ENCODE measurements at places on chromosomes 11 and 22.

GRCh38 chr11:26350002-26350401 is 18.1 kb downstream of the ANO3 start:
- DNase-seq: no peak

- DNase-seq: no peak
These were observed 6.1 kb upstream of the UPB1 start for GRCh38 chr22:24489011-24489410.

GRCh38 chr11:113419454-113420003 is 31.9 kb downstream of the ANKK1 start:
- no peak for DNase-seq

DNA sequence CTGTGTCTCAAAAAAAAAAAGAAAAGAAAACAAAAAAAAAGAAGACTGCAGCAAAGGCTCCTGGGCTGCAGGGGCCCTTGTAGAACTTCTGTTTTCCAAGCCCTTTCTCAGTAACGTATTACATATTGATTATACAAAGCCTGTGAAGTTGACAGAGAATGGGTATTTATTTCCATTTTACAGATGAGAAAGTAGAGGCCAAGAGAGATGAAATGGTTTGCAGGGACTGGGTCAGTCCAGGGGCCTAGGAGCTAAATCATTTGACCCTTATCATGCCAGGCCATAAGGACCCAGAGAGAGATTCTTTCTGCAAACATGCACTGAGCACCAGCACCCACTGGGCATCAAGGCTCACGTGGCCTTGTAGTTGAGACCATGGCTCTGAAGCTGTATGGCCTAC is 4.5 kb downstream of the PPP2R5B start:
- DNase-seq: no peak

GRCh38 chr22:34781681-34782080 is 284.3 kb upstream of the ISX start:
- DNase-seq: no peak

GRCh38 chr22:30326255-30326705 is 461 bp downstream of the TBC1D10A start:
- no peak for DNase-seq

DNA sequence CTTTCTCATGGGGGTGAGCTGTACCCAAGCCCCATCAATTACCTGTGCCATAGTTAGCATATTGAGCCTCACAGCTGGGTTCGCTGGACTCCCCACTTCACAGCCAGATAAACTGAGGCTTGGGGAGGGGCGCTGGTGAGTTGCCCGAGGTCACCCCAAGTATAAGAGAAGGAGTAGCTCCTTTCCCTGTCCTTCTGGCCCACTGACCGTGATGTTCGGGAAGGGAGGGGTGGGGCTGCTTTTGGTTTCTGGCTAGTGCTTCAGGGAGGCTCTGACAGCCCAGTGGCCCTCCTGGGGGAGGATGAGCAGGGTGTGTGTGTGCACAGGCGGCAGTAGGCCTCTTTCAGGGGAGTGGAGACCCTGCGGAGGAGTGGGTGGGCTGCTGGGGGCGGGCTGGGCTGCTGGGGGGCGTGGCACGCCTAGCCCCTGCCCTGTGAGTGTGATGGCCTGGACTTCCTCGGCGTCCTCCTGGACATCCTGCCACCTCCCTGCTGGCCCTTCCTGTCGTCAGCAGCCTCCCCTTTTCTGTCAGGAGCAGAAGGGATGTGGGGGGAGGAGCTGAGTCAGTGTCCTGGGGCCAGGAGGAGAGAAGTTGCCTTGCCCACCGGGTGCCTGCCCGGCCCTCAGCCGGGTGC is 50.3 kb downstream of the TRIOBP start:
- DNase-seq: no peak

DNA sequence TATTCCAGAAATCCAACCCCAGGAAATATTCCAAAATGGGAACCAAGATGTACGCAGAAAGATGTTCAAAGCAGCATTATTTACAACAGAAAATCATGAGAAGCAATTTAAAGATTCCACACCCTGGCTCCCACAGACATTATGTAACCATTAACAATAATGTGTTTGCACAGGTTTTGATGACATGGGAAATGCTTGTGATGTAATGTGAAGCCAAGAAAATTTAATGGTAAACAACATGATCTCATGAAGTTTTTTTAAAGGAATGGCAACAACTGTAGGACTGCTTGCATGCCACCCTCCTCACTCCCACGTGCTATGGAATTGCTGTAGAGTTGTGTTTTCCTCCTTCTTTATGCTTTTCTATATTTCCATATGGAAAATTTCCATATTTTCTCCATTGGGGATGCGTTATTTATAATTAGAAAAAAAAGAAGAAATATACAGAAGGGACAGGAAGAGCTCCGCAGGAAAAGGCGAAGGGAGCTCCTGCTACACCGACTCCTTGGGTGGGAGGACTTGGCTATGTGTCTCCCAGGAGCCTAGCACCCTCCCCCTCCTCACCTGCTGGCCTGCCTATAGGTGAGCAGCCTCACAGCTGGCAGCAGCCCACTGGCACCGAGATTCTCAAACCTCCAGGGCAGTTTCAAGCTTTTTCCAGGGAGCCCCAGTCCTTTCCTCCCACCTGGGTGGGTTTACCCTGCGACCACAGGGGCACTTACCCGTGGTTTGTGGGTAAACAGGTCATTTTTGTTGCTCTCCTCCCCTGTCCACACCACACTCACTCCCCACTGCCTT is 20.9 kb downstream of the LRFN4 start:
- no peak for DNase-seq

DNA sequence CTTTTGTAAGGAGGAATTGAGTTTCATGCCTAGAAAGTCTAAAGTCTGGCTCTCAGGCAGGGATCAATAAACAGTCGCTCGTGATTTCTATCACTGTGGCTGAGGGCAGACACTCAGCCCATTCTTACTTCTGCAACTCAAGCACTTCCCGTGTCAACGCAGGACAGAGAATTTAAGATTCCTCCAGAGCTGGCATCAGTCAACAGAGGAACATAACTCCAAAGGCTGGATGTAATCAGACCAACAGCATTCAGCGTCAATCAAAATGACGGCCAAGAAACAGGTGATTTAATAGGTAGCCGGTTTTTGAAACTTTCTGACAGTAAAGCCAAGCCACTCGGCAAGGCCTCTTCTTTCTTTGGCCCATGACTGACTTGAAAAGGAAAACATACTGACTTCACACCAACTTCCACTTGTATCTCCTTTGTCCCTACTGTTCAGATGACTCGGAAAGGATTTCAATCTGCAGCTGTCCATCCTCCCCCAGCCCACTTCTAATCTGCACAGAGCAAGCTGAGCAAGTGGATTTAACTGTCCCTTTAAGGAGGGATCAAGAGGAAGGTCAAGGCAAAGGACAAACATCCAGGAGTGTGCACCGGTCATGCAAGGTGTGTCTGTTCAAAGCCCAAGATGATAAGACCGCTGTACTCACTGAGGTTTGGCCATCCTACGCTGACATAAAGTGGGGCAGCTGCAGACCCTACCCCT is 9.5 kb downstream of the VPS37C start:
- no peak for DNase-seq

DNA sequence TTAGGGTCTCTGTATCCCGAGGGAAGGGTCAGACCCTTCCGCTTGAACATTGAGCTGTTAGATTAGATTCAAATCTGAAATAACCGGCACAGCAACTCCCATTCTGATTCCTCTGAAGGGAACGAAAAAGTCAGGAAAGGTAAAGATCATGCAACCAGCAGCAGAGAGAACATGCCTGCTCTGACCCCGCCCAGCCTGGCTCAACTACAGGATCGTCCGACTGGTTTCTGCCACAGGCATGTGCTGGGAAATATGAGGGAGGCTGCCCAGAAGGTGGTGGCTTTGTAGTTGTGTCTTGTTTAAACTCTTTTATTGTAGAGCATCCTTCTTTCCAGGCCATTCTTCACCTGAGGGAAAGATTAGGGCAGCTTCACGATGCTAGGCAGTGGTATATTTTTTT is 5.0 kb upstream of the MTNR1B start:
- DNase-seq: no peak

- DNase-seq: no peak
These were observed 495.5 kb downstream of the TBC1D22A start for GRCh38 chr22:47257976-47258375.

DNA sequence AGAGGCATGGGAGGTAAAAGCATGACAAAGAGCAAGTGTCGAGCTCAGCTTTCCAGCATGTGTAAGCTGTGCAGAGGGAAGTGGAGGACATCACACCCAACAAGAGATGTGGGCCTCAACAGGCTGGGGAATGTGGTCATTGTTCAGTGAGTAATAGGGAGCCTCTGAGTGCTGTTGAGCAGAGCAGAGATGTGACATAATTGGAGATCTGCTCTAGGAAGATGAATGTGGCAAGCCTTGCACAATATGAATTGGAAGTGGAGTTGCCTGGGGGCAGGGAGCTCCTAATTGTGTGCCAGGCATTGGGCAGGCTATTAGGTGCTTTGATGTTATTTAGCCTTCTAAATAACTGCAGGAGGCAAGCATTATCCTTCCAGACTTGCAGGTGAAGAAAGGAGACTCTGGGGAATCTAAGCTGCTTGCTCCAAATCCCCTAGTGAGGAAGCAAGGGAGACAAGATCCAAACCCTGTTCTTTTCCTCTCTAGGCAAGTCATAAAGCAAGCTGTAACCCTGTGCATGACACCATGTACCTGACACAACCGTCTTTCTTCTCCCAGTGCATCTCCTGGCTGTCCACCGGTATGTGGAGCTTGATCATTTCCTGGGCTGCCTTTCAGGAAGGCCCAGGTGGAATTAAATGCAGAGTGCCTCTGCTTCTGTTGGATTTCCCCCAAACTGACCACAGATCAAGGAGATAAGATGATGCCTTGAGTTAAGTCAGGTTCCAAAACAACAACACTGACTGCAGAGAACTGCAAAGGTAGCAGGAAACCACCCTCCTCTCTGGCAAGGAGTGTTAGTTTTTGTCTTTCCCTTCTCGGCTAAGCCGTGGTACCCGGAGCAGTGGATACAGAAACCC is 221.4 kb downstream of the TENM4 start:
- no peak for DNase-seq

GRCh38 chr11:9490376-9490775 is 29.6 kb downstream of the ZNF143 start:
- no peak for DNase-seq

- DNase-seq: no peak
These were observed 24.1 kb upstream of the ADORA2A start for GRCh38 chr22:24403346-24403745.

GRCh38 chr11:46976182-46976854 is 39.8 kb downstream of the CSTPP1 start:
- DNase-seq: no peak

GRCh38 chr22:36775586-36775963 is 344 bp downstream of the IFT27 start:
- peak; percentile 2 for DNase-seq

DNA sequence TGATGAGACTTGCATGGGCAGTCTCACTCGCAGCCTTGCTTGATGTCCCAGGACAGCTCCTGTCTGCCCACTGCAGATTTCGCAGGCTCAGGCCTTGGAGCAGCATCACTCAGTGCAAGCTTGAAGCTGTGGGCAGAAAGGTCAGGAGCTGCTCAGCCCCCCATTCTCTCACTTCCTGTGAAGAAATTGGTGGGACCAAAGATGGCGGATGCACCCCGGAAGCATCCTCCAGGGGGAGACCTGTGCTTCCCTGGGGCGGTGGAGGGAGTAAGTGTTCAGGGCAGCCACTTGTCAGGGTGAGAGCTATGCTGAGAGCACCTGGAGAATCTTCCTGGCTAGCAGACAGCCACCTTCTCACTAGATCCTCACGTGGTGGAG is 11.3 kb downstream of the PLAAT2 start:
- DNase-seq: no peak

- DNase-seq: no peak
These were observed 208.8 kb downstream of the DCDC1 start for GRCh38 chr11:31160504-31161422.

DNA sequence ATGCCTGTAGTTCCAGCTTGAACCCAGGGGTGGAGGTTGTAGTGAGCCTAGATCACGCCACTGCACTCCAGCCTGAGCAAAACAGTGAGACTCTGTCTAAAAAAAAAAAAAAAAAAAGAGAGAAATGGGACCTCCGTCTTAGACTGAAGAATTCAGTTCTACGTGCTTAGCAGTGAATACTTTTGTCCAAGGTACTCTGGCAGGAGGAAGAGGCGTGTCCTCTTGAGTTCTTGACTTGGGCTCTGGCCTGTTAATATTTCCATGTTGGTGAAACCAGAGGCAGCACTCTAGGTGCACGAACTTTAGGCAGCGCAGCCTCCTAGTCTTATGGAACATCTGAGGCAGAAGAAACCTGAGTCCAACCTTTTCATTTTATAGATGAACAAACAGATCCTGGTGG is 2.4 kb downstream of the HMBS start:
- no peak for DNase-seq

DNA sequence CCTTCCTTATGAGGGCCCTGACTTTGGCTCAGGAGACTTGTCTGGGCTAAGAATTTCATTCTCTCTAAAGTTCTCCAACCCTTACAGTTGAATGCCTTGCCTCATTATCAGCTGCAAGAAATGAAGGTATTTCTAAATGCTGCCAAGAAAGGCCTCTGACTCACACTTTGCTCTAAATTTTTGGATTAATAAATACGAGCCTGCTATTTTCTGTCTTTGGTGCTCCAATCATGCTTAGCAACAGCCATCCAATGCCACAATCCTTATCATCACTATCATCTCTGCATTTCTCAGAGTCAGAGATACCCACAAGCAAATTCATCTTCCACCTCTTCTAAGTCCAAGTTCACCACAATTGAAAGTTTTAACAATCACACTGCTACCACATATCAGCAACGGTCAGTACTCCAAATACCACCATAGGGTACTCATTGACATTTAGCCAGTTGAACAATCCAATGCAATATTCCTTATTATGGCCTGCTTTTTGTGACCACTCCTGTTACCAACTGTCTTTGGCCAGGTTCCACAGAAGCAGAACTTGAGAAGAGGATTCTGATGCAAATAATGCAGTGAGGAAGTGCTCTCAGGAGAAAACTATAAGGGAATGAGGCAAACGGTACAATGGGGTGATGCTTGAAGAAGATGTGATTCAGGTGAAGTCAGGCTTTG is 5.7 kb downstream of the PATE2 start:
- no peak for DNase-seq

GRCh38 chr11:10533323-10533722 is 7.7 kb downstream of the RNF141 start:
- no peak for DNase-seq

- DNase-seq: no peak
These were observed 14.7 kb upstream of the CRTAM start for GRCh38 chr11:122823564-122823963.

DNA sequence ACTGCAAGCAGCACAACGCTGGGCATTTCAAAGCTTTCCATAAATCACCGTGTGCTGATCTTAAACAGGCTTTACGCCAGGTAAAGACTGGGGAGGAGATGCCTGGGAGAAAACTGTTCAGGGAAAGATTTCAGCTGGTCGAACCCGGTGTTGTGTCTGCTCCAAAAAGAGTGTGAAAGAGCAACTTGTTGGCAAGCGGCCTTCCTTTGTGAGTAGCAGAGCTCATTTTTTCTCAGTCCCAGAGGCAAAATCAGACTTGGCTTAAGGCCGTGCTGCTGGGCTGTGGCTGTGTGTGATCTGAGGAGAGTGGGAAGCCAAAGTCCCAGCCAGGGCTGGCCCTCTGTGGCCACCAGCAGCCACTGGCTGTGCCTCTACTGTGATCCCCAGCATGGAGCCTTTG is 75.7 kb upstream of the E2F8 start:
- DNase-seq: no peak

- DNase-seq: no peak
These were observed 61.4 kb downstream of the SYT13 start for GRCh38 chr11:45224766-45225165.

GRCh38 chr22:31945443-31945855 is 1.1 kb downstream of the YWHAH start:
- no peak for DNase-seq

All from stimulated activated CD4-positive, alpha-beta T cell treated with anti-CD3 and anti-CD28 coated beads, TNF-alpha, amount 100 ng/mL, for 4 hours (primary cell).